Stomach (tissue), 19 donors: ENCODE measurements at places on chromosomes 16 and 17. TPM values are rescaled to one million over a fixed set of nuclear protein-coding genes. Genes with fewer than 3 reads are reported as not detected.

GRCh38 chr17:46964315-46965265, 14.5 kb downstream of the RPRML start:
- DNase-seq: peak; percentile 30

Gene RNF222
- total RNA-seq: not detected

Gene SMIM36
- not detected for total RNA-seq

DNA sequence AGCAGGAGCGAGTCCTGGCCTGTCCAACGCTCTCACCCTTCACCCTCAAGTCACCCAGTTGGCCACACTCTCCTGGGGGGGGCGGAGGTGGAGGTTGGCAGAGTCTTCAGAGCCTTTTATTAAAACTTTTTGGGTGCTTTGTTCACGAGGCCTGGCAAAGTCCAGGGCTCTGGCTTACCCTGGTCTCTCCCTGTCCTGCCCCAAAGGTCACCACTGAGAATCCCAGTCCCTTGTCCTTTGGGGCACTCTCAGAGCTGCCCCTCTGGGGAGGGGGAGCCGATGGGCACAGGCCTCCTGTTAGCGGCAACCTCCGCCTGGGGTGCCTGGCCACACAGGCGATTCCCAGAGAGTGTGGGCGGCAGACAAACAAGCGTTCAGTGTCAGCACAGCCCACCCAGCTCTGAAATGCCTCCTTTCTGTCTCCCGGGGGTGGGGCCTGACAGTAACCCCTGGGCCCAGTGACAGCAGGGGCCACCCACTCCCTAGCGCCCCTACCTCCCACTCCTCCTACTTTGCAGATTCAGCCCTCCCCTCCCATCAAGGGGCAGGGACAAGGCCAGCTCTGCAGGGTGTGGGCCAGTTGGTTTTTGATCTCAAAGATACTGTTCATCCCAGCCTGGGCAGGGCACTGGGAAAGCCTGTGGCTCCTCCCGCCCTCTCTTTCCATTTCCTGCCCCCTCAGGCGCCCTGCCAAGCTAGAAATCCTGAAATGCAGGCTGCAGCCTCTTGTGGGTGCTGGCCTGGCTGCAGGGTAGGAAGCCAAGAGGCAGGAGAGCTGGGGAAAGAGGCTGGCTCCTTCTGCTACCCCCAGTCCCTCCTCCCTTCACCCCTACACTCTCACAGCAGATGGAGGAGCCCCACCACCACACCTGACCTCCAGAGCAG, 36.6 kb upstream of the EMP2 start:
- DNase-seq: peak; percentile 73
